ENCODE measurements at places on chromosomes 6 and 20.

DNA sequence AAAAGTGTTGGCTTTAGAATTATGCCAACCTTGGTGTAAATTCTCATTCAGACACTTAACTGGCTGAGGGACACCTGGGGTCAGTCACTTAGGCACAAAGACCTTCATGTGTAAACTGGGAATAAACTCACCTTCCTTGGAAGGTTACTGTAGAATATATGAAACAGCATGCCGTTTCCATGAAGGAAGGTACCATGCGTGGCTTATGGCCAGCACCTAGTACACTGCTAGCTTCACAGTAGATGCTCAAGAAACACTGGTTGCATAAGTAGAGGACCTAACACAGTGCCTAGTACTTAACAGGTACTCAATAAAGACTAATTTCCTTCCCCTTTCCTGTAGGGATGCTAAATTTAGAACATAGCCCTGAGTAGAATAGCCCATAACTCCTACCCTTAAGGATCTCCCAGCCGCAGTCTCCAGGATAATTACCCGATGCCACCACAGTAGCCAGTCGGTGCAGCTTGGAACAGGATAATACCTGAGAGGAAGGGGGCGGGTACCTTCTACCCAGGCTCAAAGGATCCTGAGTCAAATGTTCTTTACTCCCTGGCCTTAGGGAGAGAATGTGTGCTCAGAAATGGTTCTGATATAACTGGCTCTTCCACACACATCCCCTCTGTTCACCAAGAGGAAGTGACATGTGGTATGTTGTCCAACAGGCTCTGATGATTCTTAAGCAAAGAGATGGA, 3.6 kb downstream of the BCL2L1 start:
- DNase-seq = no peak

DNA sequence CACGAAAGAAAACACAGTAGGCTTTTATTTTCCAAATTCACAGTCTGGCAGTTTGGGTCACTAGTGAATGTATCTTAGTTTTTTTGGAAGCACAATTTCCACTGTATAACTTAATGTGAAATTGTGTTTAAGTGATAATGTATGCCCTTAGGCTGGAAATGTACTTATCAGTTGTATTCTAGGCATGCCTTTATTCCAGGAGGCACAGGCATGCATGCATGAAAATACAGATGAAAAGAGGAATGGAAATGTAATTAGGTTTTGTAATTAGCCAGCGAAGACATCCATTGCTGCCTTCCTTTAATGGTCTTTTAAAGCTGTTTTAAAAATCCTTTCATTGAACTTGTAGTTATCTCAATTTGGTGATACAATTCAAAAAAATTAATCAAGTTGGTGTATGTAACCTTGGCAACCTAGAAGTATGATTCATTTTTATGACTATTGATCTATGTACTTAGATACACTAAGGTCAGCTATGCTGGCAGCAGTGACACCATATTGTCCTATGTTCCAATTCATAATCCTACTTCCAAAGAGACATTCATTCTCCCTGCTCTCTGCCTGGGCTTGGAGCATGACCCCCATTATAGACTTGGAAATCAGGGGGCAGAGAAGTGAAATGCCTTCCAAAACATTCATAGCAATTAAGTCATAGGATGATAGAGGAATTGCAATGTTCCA, 73.1 kb downstream of the SNAP25 start:
- DNase-seq = no peak

DNA sequence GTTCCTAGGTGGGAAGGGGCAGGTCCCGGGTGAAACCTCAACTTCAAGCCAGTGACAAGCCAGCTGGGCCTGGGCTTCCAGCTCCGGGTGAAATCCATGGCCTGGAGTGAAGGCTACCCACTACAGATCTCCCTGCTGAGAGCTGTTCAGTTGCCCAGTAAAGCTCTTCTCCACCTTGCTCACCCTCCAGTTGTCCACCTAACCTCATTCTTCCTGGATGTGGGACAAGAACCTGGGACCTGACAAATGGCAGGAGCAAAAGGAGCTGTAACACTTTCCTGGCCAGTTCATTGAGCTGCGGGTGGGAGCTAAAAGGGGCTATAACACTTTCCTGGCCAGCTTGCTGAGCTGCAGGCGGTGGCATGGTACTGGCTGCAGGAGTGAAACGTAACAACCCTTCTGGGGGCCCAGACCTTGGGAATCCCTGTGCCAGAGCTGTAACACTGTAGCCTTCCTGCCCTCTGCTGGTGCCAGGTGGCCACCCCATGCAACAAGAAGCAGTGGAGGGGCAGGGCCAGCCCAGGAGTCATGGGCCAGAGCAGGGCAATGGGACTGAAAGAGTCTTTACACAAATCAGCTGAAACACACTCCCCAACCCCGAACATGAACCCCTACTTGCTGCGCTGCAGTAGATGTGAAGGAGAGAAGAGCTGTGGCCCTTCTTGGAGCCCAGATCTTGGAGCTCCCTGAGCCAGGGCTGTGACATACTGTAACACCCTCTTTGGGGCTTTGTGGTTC, 3.6 kb upstream of the HINT3 start:
- DNase-seq = no peak

DNA sequence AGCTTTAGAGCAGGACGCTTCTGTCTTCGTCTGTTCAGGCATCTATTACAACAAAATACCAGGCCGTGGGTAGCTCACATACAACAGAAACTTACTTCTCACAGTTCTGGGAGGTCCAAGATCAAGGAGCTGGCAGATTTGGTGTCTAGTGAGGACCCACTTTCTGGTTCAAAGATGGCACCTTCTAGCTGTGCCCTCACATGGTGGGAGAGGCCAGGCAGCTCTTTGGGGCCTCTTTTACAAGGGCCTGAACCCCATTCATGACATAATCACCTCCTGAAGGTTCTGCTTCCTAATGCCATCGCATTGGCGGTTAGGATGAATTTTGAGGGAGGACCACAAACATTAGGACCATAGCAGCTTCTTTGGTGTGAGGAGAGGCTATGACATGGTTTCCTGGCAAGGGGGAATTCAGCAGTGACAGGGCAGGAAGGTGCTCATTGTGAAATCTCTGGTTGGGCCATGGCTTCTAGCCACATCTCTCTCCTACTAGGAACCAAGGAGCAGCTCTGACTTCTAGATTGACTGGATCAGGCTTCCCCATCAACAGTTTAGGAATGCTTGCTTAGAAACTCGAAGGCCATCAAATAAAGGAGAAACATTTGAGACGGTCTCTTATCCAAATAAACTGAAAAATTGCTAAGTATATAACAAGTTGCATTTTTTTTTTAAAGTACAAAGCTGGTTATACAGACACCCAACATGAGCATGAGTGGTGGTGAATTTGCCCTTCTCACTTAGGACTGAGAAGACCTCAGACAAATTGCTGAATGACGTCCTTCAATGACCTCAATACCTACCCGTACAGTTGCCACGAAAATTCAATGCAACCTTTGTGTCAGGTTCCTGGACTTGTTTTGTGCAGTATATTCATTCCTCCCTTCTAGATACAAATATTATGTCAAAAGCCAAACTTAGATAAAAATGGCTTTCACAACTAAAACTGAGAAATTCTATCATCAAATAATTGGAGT, 140.7 kb downstream of the ZDHHC14 start:
- no peak for DNase-seq

DNA sequence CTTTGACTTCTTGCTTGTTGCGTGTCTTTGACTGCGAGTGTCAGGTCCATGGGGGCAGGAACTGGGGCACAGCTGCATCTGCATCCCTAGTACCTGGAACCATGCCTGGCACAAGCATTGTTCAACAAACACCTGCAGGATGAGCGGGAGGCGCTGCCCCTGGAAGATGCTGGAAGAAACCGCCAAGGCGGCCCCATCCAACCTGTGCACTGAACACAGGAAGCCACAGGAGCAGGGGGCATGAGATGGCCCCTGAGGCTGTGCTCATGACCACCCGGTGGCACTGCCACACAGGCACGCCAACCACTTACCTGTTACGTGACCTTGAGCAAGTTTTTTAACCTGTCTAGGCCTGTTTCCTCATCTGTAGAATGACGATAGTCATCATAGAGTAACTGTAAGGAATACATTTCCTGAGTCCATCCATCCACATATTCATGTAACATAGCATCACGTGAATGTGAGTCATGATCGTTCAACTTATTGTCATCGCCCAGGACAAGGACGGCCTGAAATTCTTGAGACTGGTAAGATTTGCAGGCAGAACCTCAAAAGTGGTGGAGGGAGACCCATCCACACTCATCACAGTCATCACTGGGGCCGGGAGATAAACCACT, 374.2 kb downstream of the PREX1 start:
- DNase-seq = no peak

DNA sequence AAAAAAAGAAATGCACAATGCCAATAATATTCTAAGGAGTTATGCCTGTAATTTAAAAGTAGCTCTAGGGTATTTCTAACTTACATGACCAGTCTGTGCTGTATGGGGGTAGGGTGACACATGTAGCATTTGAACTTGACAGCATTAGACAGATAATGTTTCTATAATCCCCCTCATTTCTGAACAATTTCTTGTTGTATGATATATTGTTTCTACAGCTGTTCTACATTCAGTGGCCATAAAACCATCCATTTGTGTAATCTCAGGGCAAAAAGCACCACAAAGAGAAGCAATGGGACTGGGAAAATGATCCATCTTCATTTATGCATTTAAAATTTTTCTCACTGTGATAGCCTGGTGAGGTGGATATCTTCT, 767.8 kb downstream of the TFAP2A start:
- no peak for DNase-seq

DNA sequence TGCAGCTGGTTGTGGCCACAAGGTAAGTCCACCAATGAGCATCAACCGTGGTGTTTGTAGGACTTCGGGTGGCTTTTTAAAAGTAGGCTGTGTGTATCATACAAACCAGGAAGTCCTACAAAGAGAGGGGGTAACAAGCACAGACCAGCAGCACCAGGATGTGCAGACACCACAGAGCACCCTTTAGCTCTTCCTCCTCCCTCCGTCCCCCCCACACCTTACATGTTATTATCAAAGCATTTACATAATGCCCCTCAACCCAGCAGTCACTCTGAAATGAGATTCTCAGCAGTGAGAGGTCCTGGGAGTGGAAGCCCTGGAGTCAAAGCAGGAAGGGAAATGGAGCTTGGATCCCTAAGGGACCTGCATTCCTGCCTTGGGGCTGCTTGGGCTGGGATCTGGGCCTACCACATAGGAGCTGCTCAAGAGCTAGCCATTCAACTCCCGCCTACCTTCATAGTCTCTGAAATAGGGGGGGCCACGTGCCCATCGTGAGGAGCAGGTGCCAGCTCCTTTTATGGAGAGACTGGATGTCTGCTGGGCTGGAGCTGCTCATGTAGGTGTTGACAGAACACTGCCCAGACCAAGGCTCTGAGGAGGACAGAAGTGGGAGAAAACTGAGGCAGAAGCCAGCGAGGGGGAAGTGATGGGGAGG, 90.6 kb downstream of the PSMB1 start:
- DNase-seq = no peak

DNA sequence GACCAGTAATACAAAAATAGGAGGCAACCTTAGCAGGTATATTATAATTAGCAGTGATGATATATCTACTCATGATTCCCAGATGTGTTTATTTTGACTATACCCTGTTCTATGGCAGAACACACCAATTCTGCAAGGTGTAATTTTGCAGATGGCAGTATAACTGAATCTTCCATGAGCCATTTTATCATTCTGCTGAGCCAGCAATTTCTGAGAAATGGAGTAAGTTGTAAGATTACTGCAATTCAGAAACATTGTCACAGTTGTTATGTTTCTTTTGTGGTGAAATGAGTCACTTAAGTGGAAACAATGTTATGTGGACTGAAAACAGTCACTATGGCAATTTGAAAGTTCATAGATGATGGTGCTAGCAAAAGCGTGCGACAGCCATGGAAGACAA, 63.7 kb upstream of the RIMS1 start:
- no peak for DNase-seq

GRCh38 chr6:165671222-165671768, 8.3 kb upstream of the PDE10A start:
- DNase-seq = no peak

DNA sequence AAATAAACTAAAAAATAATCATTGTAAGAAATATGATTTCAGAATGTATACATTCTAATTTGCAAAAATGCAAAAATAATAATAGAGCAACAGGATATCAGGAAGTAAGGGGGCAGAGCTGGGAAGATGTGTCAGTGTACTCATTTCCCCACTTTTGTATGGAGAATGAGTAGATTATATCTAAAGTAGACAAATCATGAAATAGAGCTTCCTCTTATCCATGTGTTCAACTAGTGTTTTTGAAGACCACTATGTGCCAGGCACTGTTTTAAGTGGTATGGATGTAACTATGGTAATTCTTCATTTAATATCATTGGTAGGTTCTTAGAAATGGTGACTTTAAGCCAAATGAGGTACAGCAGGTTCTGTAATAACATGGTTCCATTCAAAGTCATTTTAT, 17.0 kb upstream of the BMP2 start:
- DNase-seq = no peak

GRCh38 chr20:35502352-35502751, 27.1 kb downstream of the C20orf173 start:
- no peak for DNase-seq

DNA sequence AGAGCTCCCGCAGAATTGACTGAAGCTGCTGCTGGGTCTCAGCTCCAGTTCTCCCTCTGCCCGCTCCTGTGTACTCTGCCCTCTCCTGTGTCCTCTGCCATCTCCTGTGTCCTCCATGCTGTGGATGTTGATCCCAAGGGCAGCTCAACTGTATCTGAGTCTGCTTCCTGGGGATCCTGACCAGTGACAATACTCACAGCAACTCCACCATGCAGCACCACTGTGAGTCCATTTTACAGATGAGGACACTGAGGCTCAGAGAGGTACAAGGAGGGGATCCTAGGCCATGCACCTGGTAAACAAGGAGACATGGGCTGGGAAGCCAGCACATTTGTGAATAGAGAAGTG, 8.6 kb downstream of the TP53RK start:
- no peak for DNase-seq

DNA sequence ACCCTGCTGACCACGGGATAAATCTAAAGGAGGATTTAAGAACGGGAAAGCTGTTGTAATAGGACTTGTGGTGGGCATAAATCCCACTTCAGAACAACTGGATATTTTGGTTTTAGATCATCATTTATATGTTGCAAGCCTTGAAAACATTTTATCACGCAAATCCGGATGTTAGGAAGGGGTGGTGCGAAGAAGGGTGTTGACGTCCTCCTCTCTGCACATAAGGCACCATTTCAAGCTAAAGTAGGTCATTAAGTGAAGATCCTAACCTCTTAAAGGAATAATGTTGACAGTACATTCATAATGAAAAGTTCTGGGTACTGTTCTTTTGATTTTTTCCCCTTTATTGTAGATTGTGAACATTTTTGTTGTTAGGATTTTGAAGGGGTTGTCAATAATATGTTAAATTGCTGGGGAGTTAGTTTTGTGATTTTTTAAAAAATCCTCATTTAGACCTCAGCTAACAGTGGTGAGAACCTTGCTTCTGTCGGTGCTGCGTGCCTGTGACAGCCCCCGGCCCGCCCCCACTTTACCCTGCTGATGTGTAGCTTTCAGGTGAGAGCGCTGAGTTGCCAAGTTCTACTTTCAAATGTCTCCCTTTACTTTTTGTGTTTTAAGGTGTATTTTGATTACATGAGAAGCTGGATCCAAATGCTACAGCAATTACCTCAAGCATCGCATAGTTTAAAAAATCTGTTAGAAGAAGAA, 88.8 kb downstream of the MAP3K4 start:
- DNase-seq = peak; percentile 40
